ENCODE measurements at places on chromosomes 2 and 18.

DNA sequence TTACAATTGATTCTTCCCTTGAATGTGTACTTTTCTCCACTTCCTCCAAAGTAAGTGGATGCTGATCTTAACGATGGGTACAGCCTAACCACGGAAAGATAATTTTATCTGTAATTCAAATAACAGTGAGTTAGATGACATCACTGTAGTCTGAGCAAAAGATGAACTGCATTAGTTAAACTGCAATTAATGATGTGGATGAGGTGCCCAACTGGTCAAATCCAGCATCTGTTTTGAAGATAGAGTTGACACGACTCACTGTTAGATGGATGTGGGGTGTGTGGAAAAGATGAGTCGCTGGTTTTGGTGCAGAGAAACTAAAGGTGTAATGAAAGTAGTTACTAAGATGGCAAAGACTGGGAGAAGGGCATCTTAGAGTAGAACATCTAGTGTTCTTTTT lies 270.5 kb upstream of the MEIS1 start:
- DNase-seq = no peak

- no peak for DNase-seq
Measured at GRCh38 chr18:1015777-1016176, 111.1 kb downstream of the ADCYAP1 start.

DNA sequence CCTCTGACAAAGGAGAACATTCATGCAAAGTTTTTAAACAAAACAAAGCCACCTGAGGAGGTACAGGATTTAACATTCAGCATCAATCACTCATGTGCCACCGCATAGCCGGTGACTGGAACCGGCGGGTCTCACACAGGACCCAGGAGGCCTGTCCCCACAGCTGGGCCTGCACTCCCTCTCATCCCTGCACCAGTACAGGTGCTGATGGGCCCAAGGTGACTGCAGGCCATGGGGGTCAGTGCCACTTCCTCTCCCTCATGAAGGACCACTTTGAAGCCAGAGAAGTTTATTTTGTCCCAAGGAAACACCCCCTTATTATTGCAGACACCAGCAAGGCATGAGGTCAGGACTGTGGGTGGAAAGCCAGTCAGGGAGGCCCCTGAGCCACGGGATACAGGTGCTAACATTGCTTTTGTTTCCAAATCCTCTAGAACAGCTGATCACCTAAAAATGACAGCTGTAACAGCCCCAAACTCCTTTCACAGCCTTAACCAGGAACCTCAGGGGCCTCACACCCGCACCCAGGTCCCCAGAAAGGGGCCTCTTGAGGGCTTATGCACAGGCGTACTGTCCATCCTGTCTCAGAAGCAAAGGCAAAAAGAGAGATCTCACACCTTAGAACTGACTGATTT lies 14.0 kb downstream of the PARD6G start:
- DNase-seq = no peak

GRCh38 chr2:157413326-157414035 lies 30.4 kb downstream of the CYTIP start:
- peak; percentile 83 for DNase-seq

GRCh38 chr2:215003001-215003400 lies 135.4 kb downstream of the ABCA12 start:
- DNase-seq = no peak

All from activated CD4-positive, alpha-beta T cell treated with anti-CD3 and anti-CD28 coated beads, Interleukin-10, Interleukin-2, amounts not matched to agents 100 ng/mL and 50 ng/mL, durations not matched to agents 16 hours and 8 hours (primary cell).